Effector memory CD4-positive, alpha-beta T cell (primary cell): ENCODE measurements at places on chromosomes 1 and 21.

DNA sequence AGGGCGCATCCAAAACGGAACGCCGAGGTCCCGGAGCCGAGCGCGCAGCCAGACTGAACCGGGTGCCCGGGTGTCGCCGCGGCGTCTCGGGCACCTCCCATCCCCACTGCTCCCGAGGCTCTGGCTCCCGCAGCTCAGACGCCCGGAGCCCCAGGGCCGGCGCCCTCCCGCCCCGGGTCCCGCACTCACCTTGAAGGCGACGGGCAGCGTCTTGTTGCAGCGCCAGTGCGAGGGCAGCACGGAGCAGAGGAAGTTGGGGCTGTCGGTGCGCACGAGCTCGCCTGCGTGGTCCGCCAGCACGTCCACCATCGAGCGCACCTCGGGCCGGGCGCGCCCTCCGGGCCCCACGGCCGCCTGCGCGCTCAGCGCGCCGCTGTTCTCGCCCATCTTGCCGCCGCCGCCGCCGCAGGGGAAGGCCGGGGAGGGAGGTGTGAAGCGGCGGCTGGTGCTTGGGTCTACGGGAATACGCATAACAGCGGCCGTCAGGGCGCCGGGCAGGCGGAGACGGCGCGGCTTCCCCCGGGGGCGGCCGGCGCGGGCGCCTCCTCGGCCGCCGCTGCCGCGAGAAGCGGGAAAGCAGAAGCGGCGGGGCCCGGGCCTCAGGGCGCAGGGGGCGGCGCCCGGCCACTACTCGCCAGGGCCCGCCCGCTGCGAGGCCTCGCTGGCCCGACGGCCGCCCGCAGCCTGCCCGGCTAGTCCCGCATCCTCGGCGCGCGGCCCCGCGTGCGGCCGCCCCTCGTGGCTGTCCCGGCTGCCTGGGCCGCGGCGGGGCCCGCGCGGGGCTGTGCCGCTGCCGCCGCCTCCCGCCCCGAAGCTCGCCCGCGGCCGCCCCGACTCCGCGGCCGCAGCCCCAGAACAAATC lies 447 bp downstream of the RUNX3 start:
- no peak for DNase-seq

- no peak for DNase-seq
Observed at GRCh38 chr1:208242941-208243526, 1.1 kb downstream of the PLXNA2 start.

GRCh38 chr1:40353082-40353481 lies 20.4 kb upstream of the SMAP2 start:
- no peak for DNase-seq

- no peak for DNase-seq
Observed at GRCh38 chr1:232893481-232894313, 56.7 kb upstream of the NTPCR start.

- DNase-seq, result no peak
Observed at GRCh38 chr1:248852481-248853405, 6.1 kb downstream of the ZNF692 start.

DNA sequence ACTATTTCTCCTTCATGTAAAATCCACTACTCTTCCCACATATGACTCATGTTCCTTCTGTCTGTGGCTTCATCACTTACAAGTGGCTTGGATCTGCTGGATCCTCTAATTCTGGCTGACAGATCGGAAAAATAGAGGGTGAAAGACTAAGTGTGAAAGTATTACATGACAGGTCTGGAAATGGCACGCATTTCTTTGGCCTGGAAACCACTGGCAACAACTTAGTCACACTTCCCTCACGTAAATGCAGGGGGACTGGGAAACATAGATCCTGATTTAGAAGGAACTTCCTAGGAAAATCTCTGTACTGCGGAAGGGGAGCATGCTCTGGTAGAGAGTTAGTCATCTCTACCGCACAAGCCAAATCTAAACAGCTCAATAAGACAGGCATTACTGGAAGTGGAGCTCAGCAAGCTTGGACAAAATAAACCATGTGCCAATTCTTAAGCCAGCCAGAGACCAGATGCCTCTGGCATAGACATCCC lies 305.4 kb upstream of the PTBP2 start:
- DNase-seq, result no peak

DNA sequence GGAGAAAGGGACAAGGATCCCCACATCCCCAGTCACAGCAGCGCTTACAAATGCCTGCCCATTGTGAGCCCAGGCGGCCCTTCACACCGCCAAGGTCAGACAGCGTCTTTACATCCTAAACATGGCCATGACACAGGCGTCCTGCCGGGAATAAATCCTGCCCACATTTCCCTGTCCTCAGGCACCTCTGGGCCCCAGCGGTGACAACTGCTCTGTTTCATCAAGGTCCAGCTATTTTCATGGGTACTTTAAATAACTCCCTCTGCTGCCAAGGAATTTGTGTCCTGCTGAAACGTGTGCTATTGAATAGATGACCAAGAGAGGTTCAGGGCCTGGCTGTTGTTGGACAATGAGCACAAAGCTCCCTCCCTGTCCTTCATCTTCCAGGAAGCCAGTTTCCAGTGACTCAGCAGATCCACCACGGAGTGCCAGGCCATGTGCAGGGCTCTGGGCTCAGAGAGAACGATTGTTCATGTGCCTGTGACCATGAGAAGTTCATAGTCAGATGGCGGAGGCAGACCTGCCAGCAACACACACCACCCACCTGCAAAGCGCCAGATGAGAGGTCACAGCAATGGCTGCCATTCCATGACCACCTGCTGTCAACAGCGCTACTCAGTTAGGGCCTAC lies 195.8 kb downstream of the MATN1 start:
- DNase-seq, result no peak

DNA sequence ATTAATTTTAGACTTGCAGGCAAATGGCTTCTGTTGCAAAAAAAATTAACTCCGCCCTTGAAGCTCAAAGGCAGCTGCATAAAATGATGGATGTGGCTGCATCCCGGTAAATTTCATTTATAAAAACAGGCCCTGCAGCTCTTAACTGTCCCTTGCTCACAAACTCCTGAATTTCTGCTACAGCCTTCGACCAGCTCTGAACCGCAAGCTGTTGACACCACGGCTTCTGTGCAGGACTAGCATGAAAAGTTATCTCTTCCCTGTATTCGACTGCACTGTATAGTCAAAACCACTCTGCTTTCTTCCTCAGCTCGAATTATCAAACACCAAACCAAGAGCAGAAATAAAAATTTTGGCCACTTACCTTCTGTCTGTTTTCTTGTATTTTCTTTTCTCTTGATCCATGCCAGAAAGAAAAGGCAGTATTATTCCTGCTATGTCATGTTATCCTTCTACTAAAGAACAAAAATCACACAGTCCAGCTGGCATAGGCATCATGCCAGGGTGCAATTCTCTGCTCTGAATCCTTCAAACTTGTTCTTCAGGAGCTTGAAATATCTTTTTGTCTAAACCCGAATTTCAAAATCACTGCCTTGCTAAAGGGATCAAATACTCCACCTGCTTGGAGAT lies 195.5 kb upstream of the NCAM2 start:
- DNase-seq, result no peak

DNA sequence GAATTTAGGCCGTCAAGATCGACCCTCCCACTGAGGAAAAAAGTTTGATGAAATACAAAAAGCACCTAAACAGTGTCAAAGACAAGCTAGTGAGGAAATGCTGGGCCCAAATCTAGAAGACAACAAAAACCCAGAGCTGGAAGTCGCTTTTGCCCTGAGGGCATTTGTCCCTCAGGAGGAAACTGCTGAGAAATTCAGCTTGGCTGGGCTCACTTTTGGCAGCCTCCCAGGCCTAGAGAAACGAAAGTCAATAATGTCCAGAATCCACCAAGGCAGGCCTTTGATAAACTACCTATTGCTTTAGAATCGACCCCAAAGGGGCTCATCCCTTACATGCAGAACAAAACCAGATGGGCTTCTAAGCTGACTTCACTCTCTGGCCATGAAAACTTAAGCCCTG lies 38.9 kb downstream of the SYT2 start:
- no peak for DNase-seq

GRCh38 chr1:97262842-97263241 lies 541.3 kb downstream of the PTBP2 start:
- DNase-seq, result no peak

GRCh38 chr1:34361781-34362357 lies 185.2 kb downstream of the C1orf94 start:
- DNase-seq, result no peak

DNA sequence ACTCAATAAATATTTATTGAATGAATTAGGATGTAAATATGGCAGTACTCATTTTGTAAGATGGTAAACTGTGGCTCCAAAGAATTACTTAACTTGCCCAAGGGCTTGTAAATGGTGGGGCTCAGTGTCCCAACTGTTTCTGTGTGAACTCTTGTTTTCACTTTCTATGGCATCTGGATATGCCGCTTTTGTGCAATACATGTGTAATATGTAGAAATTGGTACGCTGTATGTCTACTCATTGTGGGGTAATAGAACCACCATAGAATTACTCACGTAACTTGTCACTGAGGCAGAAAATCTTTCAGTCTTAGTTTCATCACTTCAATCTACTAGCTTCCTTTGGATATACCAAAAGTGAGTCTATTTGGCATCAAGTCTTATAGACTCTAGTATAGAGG lies 977 bp downstream of the PRPF3 start:
- DNase-seq, result no peak

DNA sequence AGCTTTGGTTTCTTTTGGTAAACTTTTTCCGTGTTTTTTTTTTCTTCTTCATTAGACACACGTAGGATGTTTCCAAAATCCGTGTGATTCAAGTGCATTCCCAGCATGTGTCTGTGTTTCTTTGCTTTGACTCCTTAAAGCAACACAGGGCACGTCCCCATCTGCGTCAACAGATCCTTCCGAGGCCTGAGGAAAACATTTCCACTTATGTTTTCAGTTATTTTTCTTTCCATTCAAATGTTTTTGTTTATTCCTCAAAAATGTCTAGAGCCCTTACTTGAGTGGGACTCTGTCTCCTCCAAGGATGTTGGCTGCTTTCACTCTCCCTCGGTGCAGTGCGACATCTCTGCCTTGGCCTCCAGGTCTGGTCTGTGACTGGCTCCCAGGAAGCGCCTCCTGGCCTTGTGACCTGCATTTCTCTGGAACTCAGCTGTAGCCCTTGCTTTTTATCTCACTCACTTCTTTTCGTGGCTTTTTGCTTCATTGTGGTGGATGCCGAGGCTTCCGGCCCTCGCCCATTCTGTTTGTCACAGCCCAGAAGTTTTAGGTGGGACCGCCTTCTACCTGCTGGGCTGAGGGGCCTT lies 31.3 kb upstream of the SLC19A1 start:
- DNase-seq, result no peak

DNA sequence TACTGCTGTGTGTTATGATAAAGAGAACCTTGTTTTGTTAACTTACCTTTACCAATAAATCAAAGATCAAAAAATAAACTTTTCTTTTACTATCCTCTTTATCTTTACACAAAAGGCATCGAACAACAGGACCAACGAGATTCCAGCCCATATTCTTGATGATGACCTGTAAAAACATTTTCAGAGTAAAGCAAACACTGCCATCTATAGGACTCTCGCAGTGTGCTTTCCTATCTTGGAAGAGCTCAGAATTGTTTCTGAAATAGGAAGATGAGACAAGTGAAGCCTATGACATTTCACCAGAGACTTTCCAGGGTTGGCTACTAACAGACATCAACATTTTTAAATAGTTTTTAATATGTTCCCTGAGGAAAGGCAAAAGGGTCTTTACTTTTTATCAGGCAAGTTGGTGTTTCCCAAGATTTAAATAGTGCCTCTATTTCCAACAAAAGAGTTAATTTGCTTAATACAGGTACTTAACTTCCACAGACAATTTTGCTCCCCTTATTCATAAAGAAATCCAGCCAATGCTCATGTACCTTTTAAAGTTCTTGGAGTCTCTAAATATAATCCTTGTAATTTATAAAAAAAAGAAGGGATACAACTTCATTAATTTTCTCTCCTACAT lies 7.3 kb downstream of the GLMN start:
- DNase-seq, result no peak

DNA sequence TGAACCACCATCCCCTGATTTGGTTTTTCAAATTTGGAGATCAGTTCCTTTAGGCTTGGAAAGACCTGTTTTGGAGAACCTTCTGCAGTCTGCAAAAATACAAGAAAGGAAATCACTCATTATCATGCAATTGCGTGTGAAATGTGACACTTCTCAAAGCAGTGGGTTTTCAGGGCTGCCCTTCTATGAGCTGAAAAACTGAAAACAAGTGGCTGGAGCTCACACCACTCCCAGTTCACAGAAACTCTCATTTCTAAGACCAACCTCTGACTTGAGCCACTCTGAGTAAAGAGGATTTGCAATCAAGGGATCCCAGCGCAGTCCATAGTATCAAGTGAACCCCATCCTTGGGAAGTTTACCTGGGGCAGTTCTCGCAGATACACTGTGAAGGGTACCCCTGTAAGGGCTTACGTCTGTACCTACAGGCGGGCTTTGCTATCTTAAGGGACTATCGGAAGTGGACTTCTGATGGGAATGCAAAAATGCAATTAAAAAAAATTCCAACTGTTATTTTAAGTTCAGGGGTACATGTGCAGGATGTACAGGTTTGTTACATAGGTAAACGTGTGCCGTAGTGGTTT lies 12.8 kb downstream of the SH2D1B start:
- DNase-seq, result no peak

GRCh38 chr1:35164893-35165292 lies 28.1 kb downstream of the SFPQ start:
- no peak for DNase-seq

GRCh38 chr21:46071082-46071481 lies 26.8 kb upstream of the COL6A2 start:
- no peak for DNase-seq

GRCh38 chr21:37686991-37687810 lies 229.1 kb downstream of the KCNJ6 start:
- DNase-seq, result no peak

DNA sequence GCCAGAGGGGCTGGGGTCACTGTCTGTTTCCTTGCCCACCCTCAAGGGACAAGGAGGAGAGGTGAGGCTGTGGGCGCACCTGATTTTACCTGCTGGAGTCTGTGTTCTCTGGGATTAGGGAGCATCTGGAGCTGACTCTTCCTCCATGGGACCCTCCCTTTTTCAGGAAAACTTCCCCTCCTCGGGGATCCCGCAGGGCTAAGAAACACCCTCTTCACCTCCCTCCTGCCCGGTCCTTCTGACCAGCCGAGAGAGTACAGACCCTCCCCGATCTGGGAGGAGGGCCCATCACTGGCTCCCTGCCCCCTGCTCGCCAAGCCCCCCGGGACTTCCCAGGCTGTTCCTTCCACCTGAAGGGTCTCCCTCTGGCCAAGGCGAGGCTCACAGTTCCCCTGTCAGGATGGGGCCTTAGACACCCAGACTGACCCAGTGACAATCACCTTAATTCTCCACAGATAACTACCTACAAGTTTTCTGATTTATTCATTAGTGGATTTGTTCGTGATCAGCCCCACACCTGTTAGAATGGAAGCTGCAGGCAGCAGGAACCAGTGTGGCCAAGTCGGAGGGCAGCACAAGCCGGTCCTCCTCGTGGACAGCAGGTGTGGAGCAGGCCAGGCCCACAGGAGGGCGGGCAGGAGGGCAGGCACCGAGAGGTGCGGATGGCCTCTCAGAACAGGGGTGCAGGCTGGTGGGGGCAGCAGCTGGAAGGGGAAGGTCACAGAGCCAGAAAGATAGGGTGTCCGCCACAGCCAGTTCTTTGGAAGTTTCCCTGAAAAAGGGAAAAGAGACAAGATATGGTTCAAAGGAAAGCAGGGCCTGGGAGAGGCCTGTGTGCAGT lies 15.9 kb upstream of the SAMD11 start:
- no peak for DNase-seq

GRCh38 chr1:54498383-54499096 lies 49.5 kb upstream of the ACOT11 start:
- no peak for DNase-seq

- no peak for DNase-seq
Observed at GRCh38 chr1:207984831-207985572, 74.1 kb upstream of the CD34 start.
